ENCODE measurements at places on chromosomes 16 and 17. TPM values are rescaled to one million over a fixed set of nuclear protein-coding genes. Genes with fewer than 3 reads are reported as not detected.
A peak's percentile ranks its signal among the peaks of the same experiment; 100 is the strongest.

DNA sequence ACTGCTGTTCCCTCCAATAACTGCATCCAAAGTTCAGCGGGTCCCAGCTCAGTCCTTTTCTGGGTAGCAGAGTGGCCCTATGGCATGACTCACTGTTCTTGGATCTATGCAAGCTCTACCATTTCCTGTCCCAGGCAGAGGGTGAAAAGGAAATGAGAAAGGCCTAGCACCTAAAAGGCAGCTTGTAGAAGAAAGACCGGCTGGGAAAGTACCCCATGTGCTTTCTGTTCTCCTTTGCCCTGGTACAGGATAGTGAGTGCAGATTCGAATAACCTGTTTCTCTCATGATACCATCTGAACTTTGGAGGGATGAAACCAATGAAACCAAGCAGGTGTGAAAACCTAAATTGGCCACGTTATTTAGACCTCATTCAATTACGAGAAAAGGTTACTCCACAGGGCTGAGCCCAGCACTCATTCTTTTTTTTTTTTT, 12.7 kb upstream of the HASPIN start:
- no peak for DNase-seq

DNA sequence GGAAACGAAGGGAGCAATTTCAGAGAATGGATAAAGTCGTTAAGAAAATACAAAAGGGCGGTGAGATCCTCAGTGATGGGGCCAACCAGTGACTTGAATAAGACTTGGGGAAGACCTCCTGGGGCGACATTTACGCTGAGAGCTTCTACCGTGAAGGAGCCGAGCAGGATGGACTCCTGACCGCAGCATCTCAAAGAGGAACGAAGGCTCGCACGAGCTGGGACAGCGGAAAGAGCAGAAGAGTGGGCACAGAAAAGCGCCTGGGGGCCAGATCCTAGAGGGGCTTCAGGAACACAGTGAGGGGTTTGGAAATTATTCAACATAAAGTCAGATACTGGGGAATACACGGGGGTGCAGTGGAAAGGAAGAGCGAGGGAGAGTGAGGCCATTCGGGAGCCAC, 17.5 kb downstream of the ZNF750 start:
- DNase-seq = no peak

GRCh38 chr16:67966549-67967182, 1.8 kb downstream of the SLC12A4 start:
- no peak for DNase-seq

- DNase-seq = peak; percentile 66
These were observed 530 bp downstream of the PCGF2 start for GRCh38 chr17:38747463-38748148.

GRCh38 chr17:8466456-8466855, 30.8 kb downstream of the NDEL1 start:
- no peak for DNase-seq

- no peak for DNase-seq
These were observed 2114.6 kb downstream of the TP53TG3F start for GRCh38 chr16:35574011-35574410.

DNA sequence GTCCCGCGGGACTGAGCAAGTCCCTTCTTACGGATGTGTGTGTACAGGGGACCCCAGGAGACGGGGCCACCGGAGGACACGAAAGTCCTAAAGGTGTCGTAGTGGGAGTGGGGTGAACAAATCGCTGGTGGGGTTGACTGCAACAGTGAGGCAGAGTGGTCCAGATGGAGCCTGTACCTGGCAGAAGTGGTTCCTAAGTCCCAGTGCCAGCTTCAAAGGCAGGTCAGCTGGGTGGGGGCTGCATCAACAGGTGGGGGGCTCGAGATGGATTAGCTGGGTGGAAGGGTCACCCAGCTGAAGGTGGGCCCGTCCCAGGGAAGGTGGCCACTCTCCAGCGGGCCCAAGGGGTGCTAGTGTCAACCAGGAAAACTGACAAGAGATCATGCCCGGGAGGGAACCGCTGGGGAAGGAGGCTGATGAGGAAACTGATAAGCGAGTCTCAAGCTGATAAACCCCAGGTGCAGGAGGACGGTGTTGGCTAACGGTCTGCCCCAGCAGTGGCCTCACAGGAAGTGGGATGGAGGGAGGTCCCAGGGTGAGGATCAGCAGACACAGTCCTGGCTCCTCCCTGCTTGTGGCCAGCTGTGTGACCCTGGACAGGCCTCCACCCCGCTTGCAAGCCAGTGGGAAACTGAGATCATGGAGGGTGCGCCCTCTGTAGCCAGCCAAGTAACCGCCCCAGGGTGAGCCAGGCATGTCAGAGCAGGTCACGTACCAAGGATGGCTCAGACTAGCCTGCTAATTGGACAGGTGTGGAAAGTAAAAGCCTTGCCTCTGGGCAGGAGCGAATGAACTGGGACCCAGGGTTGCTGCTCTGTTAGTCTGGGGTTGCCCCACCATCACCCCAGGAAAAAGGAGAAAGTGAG, 1.0 kb downstream of the ORAI3 start:
- DNase-seq = peak; percentile 53

DNA sequence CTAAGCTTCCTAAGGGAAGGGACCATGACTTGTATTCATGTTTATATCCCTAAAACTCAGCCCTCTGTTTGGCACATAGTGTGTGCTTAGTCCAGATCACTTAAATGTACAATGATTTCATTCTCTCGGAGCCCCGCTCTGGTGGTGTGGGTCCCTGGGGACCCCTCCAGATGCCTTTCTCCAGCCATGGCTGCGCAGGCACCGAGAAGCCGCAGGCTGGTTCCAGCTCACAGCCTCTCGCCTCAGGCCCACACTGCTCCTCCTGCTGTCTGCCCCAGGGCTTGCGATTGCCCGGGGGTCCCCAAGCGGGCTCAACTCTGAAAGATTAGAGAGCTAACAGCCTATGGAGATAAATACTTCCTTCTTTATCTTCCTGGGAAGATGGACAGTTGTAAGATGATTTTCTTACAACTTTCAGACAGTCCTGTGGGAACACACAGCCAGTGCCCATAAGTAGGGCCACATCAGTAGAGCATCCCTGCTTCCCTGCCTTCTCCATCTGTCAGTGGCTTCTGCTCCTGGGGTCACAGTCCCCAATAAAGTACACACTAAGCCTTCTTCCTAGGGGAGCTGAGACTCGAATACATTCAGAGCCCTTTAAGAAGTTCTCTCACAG, 66.2 kb downstream of the CENPV start:
- DNase-seq = no peak

- DNase-seq = no peak
These were observed 5.0 kb downstream of the NOG start for GRCh38 chr17:56598466-56598865.

DNA sequence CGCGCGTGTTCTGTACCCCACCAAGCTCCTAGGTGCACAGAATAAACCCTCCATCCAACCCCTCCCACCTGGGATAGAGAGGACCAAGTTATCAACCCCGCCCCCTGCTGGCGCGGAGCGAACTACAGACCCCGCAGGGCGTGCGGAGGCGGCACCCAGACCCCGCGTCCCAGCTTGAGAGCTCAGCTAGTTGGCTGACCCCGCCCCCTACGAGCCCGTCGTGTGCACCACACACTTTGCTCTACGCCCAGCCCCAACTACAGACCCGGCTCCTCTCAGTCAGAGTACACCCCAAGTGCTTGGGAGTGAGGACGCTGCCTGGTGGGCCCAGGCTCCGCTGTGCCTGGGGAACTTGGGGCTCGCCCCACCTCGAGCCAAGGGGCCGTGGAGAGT, 1.5 kb downstream of the GRIN2A start:
- DNase-seq = no peak

DNA sequence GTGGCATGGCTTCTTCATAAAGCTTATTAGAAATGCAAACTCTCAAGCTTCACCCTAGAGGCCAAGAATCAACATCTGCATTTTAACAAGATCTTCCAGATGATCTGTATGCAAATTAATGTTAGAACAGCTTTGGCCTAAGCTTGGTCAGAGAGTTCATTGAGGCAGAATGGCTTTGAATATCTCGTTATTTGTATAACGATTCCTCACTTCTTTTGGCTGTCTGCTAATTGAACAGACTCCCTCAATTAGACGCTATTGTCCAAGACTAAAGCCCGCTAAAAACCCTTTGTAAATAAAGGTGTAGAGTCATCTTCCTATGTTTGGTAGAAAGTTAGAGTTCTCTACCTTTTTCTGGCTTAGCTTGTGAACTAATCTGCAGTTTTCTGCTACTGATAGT, 1453.7 kb downstream of the CDH8 start:
- no peak for DNase-seq

GRCh38 chr17:20302246-20302917, 165.0 kb downstream of the LGALS9B start:
- no peak for DNase-seq

GRCh38 chr17:41540921-41541625, 13.0 kb upstream of the KRT19 start:
- no peak for DNase-seq

GRCh38 chr17:12510535-12510934, 155.2 kb upstream of the MYOCD start:
- DNase-seq = no peak

- no peak for DNase-seq
These were observed 4.0 kb upstream of the CDC6 start for GRCh38 chr17:40283662-40284061.

- DNase-seq = no peak
These were observed 27.3 kb downstream of the CD300LG start for GRCh38 chr17:43874293-43874692.

GRCh38 chr17:7886227-7887037, 2.2 kb upstream of the CHD3 start:
- peak; percentile 68 for DNase-seq

DNA sequence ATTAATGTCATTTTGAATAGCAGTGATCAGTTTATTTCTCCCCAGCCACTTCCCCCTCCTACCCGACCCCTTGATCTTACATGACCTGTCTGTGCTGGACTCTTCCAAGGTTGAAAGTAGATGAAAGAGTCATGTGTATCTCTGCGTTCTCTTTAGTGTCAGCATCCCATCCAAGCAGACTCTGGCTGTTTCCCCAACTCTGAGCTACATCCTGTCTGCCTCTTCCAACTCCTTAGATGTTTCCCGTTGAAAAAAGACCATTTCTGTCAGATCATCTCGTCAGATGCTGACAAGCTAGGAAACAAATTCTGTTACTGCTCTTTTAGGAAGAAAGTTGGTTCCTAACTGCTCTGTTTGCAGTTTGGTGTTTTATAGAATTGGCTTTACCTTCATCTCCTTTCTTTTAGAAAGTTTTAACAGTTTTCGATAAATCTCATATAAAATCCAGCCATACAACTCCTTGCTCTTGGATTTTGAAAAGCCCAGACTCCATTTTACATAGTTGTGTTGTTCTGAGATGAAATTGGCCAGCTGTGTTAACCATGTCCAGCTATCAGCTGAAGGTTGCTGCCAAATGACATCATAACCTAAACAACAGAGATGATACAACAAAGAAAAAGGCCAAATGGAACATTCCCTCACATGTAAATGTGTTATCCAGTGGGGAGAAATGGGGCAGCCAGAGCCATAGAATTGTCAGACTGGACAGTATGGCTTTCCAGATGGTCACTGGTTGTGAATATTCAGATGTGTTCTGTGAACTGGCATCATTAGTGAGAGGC, 43.5 kb downstream of the CYB561 start:
- DNase-seq = peak; percentile 78

DNA sequence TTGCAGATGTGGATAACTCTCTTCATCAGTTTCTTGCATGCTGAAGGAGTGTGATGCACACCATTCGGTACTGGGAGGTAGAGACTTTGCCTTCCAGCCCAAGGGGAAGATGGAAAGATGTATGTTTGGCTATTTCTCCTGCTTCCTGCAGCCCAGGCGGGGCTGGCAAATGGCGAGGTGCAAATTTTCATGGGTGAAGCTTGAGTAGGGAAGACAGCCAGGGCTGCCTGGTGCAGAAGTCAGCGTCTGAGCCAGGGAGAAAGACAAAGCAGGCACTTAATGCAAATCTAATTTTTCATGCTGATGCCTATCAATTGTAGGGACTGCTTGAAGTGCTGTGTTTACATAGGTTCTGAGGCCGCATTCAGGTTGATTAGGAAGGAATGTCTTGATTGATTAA, 384.7 kb upstream of the EEF2KMT start:
- DNase-seq = no peak

- no peak for DNase-seq
These were observed 737.2 kb downstream of the CDH11 start for GRCh38 chr16:64384636-64385035.

DNA sequence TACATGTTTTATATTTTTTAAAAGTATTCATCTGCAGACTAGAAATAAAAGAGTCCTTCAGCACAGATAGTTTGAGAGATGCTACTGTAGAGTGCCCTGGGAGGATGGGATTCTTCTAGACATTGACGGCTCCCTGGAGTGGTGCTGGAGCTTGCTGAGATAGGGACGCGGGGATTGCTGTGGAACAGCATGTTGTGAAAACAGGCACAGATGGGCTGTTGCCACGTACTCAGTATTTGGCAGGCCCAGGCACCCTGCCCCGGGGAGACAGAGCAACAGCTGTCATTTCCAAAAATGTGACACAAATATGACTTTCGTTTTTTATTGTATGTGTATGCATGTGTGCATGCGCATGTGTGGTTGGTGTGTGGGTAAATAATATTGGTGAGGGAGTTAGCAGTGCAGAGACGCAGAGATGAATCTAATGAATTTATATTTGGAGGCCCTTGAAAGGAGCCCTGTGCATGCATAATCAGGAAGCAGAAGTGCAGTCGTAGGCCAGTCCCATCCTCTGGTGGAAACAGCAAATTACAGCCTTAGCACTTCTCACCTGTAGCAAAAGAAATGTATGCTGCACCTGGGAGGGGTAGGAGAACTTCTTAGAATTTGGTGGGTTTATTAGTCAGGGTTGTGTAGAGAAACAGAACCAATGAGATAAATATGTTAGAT, 6.2 kb upstream of the ABCA8 start:
- peak; percentile 55 for DNase-seq

OTOP3 gene
- total RNA-seq = not detected

DLG4 gene
- total RNA-seq = 17.1 TPM

KIF19 gene
- total RNA-seq = 8.9 TPM

PRSS53 gene
- 1.4 TPM for total RNA-seq

Data from lung (tissue), 17 donors.